ENCODE measurements at places on chromosomes 4 and X.
A peak's percentile ranks its signal among the peaks of the same experiment; 100 is the strongest.

DNA sequence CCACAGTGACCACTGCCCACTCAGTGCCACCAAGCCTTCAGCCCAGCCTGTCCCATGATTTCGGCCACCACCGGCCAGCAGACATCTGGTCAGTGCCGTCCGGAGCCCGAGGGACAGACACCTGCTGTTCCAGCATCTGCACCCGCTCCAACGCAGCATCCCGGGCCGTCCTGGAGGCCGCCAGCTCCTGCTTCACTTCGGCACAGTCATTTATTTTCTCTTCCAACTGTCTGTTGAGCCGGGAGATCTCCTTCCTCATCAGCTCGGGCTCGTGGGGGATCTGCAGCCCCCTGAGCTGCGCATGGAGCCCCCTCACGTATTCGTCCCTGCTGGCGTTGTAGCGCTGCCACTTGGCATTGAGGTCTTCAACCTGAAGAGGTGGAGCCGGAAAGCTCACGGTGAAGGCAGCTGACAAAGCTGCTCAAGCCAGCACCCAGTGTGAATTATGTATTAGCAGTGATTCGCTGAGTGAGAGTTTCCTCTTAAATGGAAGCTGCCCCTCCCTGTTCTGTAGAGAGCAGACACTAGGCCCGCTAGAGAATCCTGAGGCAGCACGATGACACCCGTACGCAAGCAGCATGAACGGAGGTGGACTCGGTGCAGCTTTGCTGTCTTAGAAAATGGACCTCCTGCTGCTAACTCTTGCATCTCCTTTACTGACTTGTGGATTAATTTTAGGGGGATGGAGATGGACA, 11.4 kb downstream of the TNIP2 start:
- DNase-seq, result no peak

GRCh38 chr4:121339307-121339706, 41.5 kb downstream of the QRFPR start:
- DNase-seq, result no peak

DNA sequence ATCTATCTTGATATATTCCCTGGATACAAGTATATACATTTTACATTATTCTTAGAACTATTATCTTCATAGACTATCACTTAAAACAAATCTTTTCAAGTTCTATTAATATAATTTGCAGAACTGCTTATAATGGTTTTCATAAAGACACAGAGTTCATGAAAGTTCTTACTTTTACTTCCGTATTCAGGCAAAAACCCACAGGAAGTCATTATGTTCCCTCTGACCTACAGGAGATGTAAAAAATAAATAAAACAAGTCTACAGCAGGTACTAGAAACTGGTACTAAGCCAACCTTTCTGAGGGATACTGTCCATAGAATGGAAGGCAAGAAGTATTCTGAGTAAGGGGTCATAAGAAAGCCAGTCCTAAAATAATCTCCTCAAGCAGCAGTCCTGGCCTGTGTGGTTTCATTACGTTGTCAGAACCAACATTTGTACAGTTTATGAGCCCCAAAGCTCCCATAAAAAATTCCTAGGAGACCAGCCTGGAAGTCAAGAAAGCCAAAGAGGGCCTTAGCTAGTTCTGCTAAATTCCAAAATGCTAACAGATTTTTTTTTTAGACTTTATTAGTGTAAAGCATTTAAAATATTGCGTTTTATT, 68.6 kb downstream of the CAMK2D start:
- DNase-seq, result no peak

- no peak for DNase-seq
Measured at GRCh38 chr4:29948858-29949257, 771.3 kb upstream of the PCDH7 start.

- DNase-seq, result no peak
Measured at GRCh38 chrX:67004451-67004850, 365.6 kb upstream of the EDA2R start.

- no peak for DNase-seq
Measured at GRCh38 chr4:80264825-80265224, 1.6 kb upstream of the FGF5 start.

- DNase-seq, result no peak
Measured at GRCh38 chr4:4868758-4869723, 9.6 kb downstream of the MSX1 start.

DNA sequence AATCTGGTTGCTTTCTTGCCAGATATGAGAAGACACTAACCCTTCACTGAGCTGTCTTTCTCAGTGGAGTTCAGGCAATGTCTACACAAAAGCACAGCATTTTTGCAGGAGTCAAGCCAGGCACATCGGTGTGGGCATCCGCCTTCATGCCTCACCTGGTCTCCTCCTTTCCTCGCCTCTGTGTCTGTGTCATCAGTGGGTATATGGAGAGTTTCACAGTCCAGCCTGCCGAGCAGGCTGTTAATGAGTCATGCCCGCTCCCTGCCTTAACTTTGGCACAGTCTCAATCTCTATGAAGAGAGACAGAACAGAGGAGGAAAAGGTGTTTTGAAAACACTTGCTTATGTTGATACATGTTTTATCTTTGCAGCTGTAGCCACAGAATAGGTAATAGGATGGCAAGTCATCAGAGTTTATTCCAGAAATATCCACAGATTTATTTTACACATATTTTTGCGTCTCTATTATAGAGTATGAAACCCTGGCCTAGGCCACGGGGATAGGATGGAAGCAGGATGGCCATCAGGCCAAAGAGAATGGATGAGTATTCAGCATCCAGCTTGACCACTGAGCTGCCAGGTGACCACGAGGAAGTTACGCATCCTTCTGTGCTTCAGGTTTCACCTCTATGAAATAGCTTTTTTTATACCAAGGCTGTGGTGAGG, 32.8 kb upstream of the MAML3 start:
- DNase-seq, result no peak

GRCh38 chr4:37981844-37982720, 21.9 kb downstream of the PTTG2 start:
- DNase-seq, result no peak

DNA sequence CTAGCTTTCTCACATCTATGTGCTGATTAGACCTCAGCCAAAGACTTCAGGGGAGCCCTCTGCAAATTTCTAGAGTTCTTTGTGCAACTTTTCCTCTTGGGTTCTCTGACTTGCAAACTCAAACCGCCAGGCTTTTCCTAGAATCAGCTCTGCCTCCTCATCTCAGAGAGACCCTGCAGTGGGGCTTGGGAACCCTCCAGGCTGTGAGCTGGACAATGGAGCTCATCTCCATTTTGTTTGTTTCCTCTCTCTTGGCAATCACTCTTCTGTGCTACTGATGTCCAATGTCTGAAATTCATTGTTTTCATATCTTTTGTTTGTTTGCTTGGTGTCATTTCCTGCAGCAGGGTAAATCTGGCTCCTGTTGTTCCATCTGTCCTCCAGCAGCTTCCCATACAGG, 33.0 kb downstream of the GYPB start:
- no peak for DNase-seq

DNA sequence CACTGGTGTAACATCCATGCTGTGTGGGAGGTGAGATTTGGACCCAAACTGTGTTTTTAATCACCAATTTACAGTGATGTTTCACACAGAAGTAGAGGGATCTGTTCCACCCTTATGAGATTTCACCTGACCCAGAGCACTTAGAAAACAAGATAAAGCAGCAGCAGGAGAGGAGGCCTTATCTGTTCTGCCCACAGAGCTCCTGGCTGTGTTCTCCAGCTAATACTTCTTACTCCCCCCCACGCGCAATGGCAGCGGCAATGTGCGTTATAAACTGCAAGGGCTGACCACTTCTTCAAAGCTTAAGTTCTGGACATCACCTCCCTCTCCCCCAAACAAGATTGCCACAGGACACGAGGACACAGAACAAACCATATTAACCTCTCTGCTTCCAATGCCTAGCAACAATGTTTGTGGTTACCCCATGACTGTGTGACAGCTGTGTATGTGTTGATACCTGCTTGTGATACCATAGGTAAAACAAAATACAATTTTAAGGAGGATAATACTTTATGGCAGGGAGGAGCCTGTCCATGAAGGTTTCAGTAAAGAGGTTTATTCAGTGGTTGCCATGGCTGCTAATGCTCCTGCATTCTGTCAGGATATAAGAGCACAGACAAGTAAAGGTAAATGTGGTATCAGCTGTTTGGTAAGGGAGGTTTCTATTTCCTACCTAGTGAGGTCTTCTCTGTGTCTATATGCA, 210.0 kb downstream of the SOWAHB start:
- no peak for DNase-seq

DNA sequence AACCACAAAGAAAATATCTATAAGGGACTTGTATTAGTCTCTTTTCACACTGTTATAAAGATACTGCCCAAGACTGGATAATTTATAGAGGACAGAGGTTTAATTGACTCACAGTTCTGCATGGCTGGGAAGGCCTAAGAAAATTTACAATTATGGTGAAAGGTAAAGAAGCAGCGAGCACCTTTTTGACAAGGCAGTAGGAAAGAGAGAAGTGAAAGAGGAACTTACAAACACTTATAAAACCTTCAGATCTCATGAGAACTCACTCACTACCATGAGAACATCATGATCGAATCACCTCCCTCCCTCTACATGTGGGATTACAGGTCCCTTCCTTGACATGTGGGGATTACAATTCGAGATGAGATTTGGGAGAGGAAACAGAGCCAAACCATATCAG, 856.0 kb downstream of the TRAM1L1 start:
- no peak for DNase-seq

- DNase-seq, result no peak
Measured at GRCh38 chr4:186979961-186980745, 256.5 kb upstream of the FAT1 start.

- DNase-seq, result no peak
Measured at GRCh38 chr4:146269228-146269653, 54.9 kb downstream of the REELD1 start.

DNA sequence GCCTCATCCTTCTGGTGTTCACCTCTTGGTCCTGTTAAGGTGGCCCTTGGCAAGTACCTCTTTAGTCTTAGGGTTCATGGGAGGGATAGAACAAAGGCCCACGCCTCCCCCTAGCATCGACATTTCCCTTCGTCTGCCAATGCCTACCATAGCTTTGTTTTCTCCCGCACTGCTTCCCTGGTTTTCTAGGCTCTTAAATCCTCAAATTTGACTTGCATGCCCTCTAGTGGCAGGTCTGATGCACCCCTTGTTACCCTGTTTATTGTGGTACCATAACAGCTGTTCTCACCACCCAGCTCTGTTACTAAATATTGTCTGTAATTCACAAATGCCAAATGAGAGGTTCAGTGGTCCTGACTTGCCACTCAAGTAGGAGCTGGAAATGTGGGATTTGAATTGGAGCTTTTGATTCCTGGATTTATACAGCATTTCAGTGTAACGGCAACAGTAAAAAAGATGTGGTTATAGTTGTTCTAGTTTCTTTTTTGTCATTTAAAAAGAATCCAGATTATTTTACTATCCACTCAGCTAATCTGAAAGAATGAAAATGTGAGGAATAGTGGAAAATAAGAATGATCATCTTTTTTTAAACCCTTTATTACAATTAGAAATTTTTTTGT, 100.1 kb downstream of the REPS2 start:
- DNase-seq, result peak; percentile 4

- DNase-seq, result no peak
Measured at GRCh38 chr4:26947318-26947717, 86.7 kb downstream of the STIM2 start.

- no peak for DNase-seq
Measured at GRCh38 chr4:3529363-3529762, 2.9 kb downstream of the LRPAP1 start.

DNA sequence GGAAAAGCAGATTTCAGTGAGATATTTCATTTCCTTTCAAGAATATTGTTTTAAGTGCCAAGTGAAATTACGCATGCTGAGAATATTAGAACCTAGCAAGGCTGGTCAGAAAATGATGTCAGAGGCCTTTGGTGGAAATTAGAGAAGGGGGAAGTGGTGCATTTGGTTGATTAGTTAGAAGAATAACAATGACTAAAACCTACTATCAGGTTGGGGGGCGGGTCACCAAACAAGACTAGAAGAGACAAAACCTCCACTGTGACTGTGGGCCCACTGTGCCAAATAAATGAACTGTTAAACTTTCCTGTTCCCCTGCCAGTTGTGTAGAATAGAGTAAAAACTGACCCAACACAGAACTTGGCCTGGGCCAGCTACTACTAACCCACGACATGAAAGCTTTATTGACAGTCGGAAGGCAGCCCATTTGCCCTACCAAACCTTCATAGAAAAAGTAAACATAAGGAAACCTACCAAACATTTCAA, 2.9 kb downstream of the RAPGEF2 start:
- no peak for DNase-seq

GRCh38 chrX:150088766-150089518, 150.7 kb upstream of the EOLA2 start:
- no peak for DNase-seq

GRCh38 chr4:3644849-3645627, 112.8 kb upstream of the LRPAP1 start:
- DNase-seq, result no peak

- no peak for DNase-seq
Measured at GRCh38 chr4:11602606-11603340, 174.1 kb upstream of the HS3ST1 start.

DNA sequence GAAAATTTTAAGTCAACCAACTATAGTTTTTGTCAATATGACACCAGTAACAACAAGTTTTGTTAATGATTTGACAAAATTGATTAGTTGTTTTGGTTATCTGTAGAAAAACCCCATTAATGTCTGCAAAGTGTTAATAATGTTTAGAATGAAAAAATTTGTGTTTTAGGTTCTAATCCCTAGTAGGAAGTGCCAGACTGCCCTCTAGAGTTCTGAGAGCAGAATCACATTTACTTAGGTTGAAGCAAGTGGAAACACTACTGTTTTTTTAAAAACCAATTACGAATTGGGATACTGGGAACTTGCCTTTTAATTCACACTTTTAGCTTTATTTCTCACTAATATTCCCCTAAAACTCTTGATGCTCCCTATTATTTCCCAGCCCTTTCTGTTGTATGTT, 101.1 kb upstream of the CYLC1 start:
- DNase-seq, result no peak

- no peak for DNase-seq
Measured at GRCh38 chrX:153495903-153496589, 1.3 kb downstream of the BGN start.

DNA sequence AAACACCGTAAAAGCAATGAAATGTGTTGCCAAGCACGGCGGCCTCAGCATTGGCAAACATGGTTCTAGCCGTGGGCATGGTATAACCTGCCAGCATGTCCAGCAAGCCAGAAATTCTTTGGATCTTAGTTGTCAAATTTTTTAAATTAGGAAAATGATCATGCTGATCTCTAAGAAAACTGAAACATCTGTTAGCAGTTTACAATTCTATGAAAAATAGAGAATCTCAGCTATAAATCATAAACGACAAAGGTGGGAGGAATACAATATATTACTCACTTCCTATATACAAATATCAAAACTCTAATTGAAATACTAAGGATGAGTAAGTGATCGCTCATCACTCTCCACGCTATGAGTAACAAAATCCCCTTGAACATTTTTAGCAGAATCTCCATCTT, 130.3 kb downstream of the ADGRA3 start:
- DNase-seq, result no peak

DNA sequence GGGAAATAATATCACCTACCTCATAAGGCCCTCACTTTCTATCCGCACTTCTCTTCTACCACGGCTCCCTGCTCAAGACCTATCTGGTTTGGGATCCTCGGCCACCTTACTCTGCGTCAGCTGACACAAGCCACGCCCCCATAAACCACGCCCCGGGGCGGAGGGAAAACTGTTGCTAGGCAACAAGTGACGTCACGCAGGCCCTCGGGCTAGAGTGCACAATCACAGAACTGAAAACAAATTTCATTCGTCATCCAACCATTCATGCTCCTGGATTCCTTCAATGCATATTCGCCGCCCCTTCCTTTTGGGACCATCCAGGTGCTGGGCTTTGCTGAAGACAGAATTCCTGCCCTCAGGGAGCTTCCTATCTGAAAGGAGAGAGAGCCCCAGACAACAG, 66.3 kb downstream of the SMC1A start:
- no peak for DNase-seq
